ENCODE measurements at places on chromosomes 4 and X. TPM values are rescaled to one million over a fixed set of nuclear protein-coding genes. Genes with fewer than 3 reads are reported as not detected.

ANXA10 gene
- not detected for total RNA-seq

SASH3 gene
- 3.4 TPM for total RNA-seq

NALF2 gene
- total RNA-seq: 0.58 TPM

PRPS2 gene
- total RNA-seq: 32.8 TPM

DGAT2L6 gene
- not detected for total RNA-seq

FRG2 gene
- total RNA-seq: not detected

SSX2 gene
- total RNA-seq: not detected

DNA sequence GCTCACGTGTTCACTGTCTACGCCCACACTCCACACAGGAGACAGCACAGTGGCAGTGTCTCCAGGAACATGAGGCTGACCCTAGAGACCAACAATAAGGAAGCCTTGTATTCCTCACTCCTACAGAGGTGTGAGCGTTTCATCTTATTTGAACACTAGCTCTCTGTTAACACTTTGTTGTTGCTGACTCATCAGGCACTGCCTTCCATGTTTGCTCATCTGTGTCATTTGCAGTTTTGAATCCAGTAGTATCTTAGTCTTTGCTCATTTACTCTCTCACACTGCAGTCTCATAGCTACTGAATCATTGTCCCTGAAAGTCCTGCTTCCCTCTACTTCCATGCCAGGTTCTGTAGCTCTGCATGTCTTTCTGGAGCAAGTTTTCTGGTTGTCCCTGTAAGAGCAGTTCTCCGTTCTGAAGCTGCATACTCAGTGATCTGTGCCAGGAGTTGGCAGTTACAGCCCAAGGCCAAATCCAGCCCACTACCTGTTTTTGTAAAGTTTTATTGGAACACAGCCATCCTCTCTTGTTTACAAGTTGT is 80.3 kb upstream of the DCLK2 start:
- ATAC-seq: no peak

GRCh38 chr4:184444953-184445309 is 29.4 kb downstream of the IRF2 start:
- no peak for ATAC-seq

DNA sequence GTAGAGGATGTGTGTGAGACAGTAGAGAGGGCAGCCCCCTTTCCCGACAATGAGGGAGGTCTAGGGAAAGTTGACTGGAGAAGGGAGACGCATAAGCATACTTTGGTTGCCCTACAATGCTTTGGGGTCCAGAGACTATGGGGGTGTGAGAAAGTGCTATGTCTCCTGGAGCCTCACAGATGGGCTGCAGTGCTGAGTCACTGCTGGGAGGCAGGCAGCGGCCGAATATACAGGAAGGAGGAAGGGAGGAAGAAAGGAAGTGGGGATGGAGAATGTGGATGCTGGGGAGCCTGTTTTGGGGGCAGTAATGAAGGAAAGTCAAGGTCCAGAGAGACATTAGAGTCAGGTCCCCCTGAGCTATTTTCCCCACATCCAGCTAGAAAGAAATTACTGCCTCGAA is 12.7 kb downstream of the DRP2 start:
- no peak for ATAC-seq

- no peak for ATAC-seq
These were observed 94.6 kb downstream of the PPP2R2C start for GRCh38 chr4:6377626-6378492.

DNA sequence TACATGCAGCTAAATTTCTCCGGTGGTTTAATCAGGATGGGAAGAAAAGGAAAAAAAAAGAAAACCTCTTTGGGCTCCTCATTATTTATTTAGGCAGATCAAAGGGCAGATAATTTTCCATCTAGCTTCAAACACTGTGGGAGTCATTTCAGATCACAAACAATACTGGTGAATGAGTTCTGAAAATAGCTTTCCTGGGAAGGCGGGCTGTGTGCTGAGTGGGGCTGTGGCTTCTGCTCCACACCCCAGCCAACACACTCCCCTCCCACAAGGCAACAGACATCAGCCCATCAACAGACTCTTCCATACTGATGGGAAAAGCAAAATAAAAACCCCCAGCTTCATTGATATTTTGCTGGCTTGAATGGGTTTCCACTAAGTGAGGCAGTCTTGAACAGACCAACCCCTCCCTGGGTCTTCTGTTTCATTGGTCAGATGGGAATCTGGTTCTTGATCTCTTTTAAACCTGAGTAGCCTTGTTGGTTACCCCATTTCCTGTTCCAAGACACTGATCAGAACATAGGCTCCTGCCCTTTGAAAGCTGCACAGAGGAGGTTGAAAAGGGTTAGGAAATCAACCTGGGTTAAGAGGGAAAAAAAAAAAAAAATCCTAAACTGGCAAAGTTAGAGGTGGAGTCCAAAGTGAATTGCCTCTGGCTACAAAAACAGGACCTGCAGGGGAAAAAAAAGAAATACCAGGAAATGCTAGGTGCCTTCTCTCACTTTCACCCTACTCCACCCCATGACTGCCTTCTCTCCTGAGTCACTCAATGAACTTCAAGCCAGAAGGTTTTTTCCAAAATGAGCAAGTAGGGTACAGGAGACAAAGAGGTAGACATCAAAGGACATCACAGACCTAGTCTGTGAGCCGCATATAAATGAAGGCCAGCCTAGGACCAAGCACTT is 20.0 kb downstream of the AMOT start:
- ATAC-seq: no peak

All from gastroesophageal sphincter (tissue), 4 donors.